HAP-1 (cell line): ENCODE measurements at places on chromosomes 4 and X.

- peak; percentile 99 for DNase-seq
Observed at GRCh38 chr4:100984901-100985300, 362.4 kb downstream of the PPP3CA start.

- no peak for DNase-seq
Observed at GRCh38 chr4:19009881-19010280, 988.3 kb upstream of the LCORL start.

GRCh38 chrX:39874202-39874816 lies 223.4 kb downstream of the BCOR start:
- no peak for DNase-seq

DNA sequence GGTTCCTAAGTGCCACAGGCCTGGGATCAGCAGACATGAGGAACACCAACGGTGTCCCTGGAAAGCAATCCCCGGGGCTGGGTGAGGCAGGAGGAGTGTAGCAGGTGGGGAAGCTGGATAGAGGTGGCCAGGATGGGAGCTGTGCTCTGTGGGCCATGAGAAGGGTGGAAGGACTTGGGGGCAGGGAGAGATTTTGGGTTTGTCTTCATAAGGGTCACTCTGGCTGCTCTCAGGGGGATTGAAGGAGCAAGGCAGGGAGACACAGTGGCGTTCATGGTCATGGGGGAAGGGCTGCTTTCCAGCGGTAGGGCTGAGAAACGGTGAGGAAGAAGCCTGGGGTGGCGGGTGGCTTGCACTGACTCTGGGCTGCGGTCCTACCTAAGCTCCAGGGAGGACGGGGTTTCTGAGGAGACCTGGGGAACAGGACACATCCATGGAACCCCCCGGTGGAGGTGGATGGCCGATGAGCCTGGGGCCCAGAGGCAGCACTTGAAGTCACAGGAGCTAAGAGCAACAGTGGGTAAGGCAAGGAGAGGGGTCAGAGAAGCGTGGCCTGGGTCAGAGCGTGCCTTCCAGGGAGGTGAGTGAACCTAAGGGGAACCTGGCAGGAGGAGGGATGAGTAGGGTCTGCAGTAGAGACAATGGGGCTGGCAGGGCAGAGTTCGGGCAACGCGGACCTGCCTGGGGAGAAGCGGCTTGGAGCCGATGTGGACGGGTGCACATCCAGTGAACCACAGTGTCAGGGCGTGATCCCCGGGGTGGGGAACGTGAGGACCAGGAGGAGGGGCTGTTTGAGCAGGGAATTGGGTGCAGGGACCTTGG lies 12.4 kb upstream of the CTBP1 start:
- no peak for DNase-seq

- peak; percentile 61 for DNase-seq
Observed at GRCh38 chrX:130834149-130834548, 68.9 kb downstream of the ENOX2 start.

GRCh38 chr4:41148931-41149330 lies 65.4 kb downstream of the APBB2 start:
- DNase-seq: no peak

DNA sequence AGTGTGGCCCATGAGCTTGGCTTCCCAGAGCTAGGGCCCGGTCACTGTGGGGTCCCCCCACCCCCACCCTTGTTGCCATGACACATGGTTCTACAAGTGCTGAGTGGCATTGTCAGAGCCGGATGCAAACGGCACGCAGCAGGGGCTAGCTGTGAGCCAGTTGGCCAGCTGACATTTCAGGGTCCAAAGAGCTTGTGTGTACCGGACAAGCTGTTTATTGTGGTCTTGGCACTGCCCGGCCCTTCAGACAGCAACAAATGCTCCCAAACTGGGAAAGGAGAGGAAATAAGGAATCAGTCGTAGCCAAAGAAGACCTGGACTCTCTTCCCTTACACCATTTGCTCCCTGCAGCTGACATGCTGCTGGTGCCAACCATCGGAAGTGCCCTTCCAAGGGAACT lies 36.8 kb downstream of the TSC22D3 start:
- no peak for DNase-seq

DNA sequence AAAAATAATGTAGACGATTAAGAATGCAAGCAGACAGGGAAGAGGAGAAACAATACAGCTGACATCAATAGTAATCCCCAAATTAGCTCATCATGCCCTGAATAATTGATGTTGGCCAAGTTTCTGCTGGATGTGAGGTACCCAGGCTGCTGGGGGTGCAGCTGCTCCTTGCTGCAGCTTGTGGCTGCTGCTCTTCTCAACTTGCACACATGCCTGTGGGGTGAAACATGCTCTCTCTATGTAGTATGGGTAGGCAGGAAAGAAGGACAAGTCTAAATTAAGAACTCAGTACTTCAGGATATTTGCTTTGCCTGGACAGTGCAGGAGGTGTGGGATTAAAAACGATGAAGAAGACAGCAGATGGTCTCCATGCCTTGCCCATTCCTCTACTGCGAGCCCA lies 16.7 kb downstream of the EDA2R start:
- no peak for DNase-seq

DNA sequence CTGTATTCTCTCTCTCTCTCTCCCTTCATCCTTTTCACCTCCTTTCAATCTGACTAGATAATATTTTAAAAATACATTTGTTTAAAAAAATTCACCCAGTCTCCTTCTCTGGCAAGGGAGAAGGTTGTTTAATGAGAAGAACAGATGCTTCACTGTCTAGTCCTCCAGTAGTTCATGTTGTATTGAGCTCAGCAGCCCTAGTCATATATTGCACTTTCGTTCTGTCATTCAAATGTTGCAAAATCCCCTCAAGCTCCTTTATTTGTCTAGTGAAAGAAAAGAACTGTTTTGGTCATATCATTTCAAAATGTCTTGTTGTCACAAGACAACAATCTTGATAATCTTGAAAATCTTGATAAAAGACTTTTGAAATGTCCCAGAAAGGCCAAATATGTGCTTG lies 248.0 kb downstream of the GALNTL6 start:
- DNase-seq: no peak

- DNase-seq: peak; percentile 33
Observed at GRCh38 chrX:108516184-108516583, 76.5 kb downstream of the COL4A5 start.

GRCh38 chr4:77593101-77593500 lies 12.5 kb upstream of the CXCL13 start:
- DNase-seq: no peak

DNA sequence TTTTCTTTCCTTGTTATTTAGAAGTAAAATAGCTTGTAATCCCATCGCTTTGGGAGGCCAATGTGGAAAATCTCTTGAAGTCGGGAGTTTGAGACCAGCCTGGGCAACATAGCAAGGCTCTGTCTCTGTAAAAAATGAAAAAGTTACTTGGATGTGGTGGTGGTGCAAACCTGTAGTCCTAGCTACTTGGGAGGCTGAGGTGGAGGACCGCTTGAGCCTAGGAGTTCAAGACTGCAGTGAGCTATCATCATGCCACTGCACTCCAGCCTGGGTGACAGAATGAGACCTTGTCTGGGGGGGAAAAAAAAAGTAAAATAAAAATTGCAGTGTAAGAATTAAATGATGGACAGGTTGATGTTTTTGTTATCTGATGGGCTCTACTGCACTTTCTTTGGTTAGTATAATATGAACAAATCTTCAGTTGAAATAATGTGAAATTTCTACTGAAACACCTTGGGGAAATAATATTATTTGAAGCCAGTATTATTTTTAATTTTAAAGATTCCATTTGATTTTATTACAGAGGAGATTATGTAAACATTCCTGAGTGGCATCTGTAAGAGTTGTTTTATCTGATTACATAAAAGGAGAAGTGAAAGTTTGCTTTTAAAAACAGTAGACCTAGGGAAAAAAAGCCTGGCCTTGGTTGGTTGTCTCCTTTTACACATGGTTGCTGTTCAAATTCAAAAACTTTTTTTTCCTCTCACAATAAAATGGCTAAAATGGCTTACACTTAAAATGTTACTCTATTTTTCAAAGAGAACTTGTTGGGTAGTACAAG lies 10.5 kb upstream of the NDUFC1 start:
- DNase-seq: no peak

DNA sequence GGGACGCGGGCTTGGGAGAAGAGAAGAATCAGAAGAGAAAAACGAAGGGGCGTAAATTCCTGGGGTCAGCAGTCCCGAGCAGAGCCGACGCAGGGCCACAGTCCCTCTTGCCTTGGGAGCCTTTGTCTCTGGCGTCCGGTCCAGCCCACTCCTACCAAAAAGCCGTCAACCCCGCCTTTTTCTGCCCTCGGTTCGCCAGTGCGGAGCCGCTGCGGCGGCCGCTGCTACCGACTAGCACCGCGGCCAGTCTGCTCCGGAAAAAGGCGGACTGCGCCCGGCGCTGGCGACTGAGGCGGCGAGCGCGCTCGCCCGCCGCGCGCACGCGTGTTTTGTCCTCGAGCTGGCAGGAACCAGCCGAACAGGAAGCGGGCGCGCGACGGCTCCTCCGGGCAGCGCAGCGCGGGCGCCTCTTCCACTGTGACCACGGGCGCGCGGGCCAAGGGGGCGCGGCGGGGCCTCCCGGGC lies 502 bp downstream of the HNRNPDL start:
- DNase-seq: no peak

GRCh38 chr4:41572516-41572915 lies 34.6 kb downstream of the LIMCH1 start:
- DNase-seq: no peak

- DNase-seq: no peak
Observed at GRCh38 chr4:94676970-94677369, 80.8 kb upstream of the BMPR1B start.

GRCh38 chr4:124105212-124105611 lies 607.3 kb downstream of the ANKRD50 start:
- DNase-seq: no peak

DNA sequence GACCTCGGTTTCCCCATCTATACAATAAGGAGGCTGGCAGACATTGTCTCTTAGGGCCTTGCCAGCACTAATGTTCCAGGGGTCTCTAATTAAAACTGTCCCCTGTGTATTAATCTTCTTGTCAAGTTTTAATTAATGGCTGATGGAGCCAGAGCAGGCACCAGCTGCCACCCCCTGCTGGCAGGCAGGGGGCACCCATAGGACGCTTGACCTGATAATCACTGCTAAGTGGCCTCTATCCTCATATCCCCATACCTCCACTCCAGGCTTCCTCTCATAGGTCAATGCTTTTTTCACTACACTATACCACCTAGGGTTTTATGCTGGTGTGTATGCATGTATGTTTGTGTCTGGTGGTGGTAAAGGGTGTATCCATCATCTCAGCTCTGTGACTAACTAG lies 89.4 kb downstream of the EFNB1 start:
- no peak for DNase-seq
